ENCODE measurements at places on chromosomes 2 and 18.
A peak's percentile ranks its signal among the peaks of the same experiment; 100 is the strongest.

GRCh38 chr2:230932556-230933511, 7.8 kb upstream of the GPR55 start:
- no peak for DNase-seq

- no peak for DNase-seq
These were observed 828 bp downstream of the DYNC1I2 start for GRCh38 chr2:171688129-171688465.

- DNase-seq = peak; percentile 7
These were observed 98.3 kb downstream of the KLHL14 start for GRCh38 chr18:32674491-32674890.

GRCh38 chr2:217186668-217187159, 326.9 kb upstream of the TNP1 start:
- DNase-seq = no peak

GRCh38 chr2:125839945-125840344, 816.0 kb upstream of the GYPC start:
- DNase-seq = no peak

DNA sequence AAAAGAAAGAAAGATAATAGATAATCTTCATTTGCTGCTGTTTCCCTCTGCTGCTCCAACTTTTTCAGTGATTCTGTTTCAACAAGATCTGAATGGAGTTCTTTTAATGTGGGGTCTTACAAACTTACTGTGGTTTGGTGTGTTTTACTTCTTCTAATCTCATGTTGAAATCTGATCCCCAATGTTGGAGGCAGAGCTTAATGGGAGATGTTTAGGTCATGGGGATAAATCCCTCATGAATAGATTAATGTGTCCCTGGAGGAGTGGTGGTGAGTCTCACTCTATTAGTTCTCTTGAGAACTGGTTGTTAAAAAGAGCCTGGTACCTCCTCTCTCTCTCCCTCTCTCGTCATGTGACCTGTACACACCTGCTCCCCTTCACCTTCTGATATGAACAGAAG, 442.4 kb downstream of the EPHA4 start:
- no peak for DNase-seq

- DNase-seq = no peak
These were observed 25.0 kb upstream of the MAP3K20 start for GRCh38 chr2:173050684-173051083.

DNA sequence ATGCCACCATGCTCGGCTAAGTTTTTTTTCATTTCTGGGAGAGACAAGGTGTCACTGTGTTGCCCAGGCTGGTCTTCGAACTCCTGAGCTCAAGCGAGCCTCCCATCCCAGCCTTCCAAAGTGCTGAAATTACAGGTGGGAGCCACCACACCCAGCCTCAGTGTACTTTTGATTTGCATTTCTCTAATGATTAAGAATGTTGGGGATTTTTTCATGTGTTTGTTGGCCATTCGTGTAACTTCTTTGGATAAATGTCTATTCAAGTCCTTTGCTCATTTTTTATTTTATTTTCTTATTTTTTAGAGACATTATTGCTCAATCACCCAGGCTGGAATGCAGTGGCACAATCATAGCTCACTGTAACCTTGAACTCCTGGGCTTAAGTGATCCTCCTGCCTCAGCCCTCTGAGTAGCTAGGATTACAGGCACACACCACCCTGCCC, 73.1 kb downstream of the TMEM185B start:
- no peak for DNase-seq

- peak; percentile 79 for DNase-seq
These were observed 114.5 kb downstream of the INSIG2 start for GRCh38 chr2:118202707-118203303.

DNA sequence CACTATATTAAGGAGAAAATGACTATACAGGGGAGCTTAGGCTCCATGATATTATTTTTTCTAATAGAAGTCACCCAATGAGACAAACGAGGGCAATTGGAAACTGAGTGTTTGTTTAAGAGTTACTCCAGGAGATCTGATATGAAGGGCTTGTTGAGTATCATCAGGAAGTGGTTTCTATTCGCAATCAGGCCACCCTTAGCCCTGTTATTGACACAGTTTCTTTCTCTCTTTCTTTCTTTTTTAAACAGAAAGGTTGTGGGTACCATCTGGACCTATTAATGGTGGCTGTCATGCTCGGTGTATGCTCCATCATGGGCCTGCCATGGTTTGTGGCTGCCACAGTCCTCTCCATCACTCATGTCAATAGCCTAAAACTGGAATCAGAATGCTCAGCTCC, 117.3 kb downstream of the DPP4 start:
- DNase-seq = no peak

Data from urothelium cell line (cell line).